Substantia nigra (tissue), 51 donors: ENCODE measurements at places on chromosomes 12 and 14.
A peak's percentile ranks its signal among the peaks of the same experiment; 100 is the strongest.

DNA sequence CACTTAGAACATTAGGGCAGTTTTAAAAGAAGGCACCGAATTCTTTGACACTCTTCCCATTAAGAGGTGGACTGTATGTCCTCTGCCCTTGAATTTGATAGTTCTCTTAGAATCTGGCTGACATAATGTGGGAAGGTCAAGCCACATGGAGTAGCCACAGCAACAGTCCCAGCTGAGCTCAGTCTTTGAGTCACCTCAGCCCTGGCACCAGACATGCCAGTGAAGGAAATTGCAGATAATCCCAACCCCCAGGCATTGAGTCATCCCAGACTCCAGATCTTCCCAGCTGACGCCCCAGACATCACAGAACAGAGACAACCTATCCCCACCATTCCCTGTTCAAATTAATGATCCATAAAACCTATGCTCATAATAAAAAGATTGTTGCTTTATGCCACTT, 83.4 kb downstream of the GTF2A1 start:
- no peak for DNase-seq

- no peak for DNase-seq
Observed at GRCh38 chr14:64943556-64943955, 1.0 kb upstream of the GPX2 start.

- DNase-seq = peak; percentile 68
Observed at GRCh38 chr12:6825398-6826124, 2.6 kb upstream of the P3H3 start.

DNA sequence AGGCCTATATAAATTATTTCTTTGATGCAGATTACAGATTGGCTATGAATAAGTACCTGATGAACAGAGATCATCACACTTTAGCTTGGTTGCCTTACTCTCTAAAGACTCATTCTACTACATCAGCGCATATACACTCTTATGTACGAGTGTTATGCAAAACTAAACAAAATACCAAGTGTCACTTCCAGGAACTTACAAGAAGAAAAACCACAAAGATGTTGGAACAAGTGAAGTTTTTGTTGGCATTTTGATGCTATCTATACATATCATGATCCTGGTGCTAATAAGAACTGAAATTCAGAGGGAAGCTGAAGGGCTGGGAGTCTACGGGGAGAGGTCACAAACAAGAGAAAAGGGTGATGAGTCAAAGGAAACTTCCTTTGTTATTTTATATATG, 47.9 kb upstream of the CERS5 start:
- no peak for DNase-seq

DNA sequence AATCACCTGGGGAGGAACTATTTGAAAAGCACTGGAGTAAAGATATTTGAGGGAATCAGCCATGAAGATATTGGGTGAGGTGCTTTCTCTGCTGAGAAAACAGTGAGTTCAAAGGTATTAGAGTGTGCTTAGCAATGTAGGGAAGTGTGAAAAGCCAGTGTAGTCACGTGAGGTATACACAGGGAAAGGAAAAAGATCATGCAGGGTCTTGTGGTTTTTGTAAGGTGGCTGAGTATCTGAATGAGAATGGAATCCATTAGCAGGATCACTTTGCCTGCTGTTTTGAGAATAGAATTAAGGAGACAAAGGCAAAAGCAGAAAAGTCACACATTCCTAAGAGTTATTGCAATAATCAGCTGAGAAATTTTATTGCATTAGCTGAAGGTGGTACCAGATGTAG, 193.0 kb downstream of the PIK3C2G start:
- DNase-seq = no peak

DNA sequence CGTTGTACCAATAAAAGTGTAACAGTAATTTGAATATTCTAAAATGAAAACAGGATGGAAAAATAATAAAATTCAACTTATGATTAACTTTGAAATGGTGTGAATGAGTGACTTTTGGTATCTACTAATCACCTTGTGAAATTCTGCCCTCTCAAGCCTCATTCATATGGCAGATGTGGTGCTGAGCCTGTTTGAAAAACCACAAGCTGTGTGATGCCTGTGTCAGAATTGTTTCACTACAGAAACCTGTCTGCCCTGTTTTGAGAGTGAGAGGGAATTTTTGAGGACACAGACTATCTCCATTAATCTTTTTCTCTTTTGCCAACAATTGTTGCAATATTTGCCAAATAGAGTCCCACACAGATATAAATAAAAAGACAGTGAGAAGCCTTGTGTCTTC, 3.9 kb upstream of the RNU6-7 start:
- DNase-seq = no peak

DNA sequence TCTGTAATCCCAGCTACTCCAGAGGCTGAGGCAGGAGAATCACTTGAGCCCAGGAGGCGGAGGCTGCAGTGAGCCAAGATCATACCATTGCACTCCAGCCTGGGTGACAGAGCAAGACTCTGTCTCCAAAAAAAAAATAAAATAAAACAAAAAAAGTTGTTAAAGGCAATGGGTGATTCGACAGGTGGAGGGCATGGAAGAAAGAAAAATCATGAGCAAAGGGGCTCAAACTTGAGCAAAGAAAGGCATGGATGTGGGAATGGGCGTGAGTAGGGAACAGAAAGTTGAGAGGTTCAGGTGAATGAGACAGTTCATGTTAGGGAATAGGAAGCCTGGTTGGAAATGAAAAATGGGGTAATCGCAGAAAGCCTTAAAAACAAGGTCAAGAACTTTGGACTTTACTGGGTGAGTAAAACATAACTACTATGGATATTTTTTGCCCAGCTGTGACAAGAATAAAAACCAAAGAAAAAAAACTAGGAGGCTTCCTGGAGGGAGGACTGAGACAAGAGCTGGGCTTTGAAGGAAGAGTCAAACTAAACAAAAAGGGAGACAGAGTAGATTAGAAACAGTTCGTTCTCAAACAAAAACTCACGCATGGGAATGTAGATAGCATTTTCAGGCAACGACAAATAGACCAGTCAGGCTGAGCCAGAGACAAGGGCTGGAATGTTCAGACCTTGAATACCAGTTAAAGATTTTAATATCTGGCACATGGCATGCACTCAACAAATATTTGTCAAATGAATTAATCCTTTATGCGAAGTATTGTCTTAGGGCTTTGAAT, 18.8 kb downstream of the PYM1 start:
- no peak for DNase-seq

GRCh38 chr14:36988989-36989388, 183.4 kb downstream of the SLC25A21 start:
- DNase-seq = no peak

GRCh38 chr12:52506858-52507715, 13.1 kb downstream of the KRT5 start:
- DNase-seq = no peak

GRCh38 chr12:42565633-42566032, 23.9 kb downstream of the PRICKLE1 start:
- DNase-seq = no peak

DNA sequence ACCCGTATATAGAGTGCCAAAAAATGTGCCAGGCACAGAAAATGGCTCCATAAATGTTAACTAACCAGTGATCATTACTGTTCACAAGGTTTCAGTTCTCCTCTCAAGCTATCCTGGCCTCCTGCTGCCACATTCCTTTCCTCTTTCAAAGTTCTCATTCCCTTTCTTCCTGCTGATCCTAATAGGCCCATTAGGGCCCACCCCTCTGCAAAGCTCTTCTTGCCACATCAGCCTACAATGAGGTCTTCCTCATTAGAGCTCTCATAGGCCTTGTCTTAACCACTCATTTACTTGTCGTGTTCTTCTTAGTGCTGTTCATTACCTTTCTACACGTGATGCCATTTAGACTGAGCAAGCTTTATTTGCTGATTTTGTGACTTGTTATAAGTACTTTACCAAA, 40.5 kb downstream of the RPS29 start:
- no peak for DNase-seq

DNA sequence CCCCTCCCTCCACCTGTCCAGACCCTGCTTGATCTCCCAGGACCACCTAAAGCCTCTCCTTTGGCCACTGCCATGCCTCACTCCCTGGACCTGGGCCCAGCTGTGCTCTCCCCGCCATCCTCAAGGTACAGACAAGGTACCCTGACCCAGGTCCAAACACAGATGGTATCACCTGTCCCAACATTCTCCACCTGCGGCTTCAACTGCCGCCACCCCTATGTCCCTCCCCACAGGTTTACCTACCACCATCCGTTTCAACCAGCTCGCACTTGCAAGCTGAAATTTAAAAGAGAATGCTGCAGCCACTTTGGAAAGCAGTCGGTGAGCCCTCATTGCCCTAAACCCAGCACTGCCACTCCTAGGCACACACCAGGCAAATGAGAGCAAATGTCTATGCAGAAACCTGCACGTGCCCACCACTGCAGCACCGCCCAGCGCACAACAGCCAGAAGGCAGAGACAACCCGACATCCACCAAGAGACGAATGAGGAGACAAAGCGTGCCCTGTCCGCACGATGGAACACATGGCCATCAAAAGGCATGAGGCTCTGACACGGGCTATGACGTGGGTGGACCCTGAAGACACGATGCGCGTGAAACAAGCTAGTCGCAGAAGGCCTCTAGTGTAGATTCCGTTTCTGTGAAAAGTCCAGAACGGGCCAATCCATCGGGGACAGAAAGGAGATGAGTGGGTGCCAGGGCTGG, 71.0 kb downstream of the RFLNA start:
- peak; percentile 73 for DNase-seq

DNA sequence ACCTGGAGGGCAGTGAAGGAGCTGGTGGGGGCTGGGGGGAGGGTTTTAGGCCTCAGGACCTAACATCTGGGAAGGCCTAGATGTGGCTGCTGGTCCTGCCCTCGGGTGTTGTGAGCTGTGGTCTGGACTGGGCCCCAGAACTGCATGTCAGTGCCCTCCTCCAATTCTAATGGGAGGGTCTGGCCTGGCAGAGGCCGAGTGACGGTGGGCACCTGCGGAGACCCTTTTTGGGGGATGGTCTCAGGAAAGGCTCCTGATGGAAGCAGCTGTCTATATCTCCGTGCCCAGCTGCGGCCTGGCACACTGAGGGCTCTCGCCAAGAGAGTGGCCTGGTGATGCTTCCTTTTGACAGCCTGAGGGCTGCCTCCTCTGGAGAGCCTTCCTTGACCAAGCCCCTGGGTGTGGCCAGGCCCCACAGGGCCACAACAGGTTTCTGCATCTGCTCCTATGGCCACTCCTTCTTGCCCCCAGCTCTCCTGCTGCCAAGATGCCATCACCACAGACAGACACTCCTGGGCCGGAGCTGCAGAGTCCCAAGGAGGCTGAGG, 5.3 kb downstream of the EXOC3L4 start:
- DNase-seq = no peak

DNA sequence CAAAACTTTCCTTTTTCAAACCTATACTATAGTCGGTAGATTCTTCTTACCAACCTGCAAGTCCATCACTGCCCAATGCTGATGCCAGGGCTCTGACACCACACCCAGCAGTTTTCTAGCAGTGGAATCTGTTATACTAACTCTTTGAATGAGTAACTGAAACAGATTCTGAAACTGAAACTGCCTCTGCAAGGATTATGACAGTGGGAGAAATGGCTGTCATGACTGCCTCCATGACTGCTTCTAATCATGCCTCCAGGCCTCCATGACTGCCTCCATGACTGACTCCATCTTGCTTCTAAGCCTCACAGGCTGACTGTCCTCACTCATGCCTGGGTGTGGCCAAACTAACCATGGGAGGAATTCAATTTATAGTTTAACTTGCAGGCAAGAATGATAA, 29.4 kb upstream of the OXA1L start:
- DNase-seq = no peak

DNA sequence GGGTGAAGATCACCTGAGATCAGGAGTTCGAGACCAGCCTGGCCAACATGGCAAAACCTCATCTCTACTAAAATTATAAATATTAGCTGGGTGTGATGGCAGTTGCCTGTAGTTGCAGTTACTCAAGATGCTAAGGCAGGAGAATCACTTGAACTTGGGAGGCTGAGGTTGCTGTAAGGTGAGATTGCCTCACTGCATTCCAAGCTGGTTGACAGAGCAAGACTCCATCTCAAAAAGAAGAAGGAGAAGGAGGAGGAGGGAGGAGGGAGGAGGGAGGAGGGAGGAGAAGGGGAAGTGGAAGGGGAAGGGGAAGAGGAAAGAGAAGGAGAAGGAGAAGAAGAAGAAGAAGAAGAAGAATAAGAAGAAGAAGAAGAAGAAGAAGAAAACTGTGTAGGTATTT, 17.0 kb downstream of the RNASE10 start:
- DNase-seq = no peak

DNA sequence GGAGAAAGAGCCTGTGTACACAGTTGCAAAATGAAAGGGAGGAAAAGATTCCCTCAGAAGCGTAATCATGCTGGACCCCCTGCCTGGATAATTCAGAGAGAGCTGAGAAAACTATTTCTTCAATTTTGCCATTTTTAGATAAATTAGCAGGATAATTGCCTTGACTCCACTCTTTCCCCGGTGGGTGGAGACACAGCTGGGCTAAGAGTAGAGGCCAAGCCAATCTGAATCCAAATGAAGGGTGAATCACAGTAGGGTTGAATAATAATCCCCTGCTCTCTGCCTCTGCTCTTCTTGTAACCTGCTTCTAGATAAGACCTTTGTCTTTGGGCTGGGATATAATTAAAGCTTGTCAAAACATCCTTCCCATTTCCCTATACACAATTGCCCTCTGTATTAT, 150.1 kb downstream of the CAPZA3 start:
- no peak for DNase-seq

- peak; percentile 12 for DNase-seq
Observed at GRCh38 chr12:3034067-3034750, 43.0 kb upstream of the TSPAN9 start.
